CD4-positive, alpha-beta T cell treated with Interleukin-6 for 4 hours (primary cell): ENCODE measurements at places on chromosomes 2 and 18.

GRCh38 chr2:72886505-72887031 is 640 bp upstream of the SPR start:
- DNase-seq: no peak

GRCh38 chr2:107235491-107236254 is 349.7 kb upstream of the ST6GAL2 start:
- DNase-seq: no peak

GRCh38 chr2:172226244-172227061 is 123.8 kb upstream of the DLX2 start:
- DNase-seq: peak; percentile 49

DNA sequence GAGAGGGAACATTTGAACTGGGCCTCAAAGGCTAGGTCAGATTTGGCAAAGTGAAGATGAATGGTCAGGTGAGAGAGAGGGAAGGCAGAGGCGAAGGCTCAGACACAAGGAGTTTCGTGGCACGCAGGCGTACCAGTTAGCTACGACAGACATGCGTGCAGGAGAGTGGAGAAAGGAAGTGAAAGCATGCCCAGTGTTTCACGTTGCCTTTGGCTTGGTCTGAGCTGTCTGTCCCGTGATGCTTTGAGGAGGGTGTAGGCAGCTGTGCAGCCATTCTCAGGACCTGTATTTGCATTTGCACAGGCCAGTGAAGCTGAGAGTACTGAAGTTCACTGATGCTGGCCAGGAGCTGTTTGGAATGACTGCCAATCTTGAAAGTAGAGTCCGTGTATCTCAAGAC is 69.5 kb downstream of the HNRNPLL start:
- no peak for DNase-seq

DNA sequence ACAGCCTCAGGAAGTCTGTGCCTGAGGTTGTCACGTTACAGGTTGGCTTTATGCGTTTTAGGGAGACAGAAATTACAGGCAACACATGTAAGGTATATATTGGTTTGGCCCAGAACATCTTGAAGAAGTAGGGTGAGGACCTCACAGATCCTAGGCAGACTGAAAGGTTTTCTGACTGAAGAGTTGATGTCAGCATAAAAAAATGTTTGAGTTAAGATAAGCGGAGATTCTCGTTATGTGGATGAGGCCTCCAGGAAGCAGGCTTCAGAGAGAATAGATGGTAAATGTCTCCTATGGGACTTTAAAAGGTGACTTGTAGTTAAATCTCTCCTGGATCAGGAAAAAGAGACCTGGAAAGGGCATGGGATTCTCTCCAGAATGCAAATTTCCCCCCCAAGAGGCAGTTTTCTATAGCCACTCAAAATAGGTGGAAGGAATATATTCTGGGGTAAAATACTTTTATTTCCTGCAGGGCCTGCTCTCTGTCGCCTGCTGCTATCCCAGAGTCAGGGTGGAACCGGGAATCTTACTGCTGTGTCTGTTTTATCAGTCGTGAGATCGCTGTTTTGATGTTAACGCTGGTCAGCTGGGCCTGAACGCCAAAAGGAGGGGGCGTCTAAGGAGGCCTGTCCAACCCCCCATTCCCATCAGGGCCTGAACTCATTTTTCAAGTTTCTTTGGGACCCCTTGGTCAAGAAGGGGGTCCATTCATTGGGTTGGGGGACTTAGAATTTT is 171.1 kb downstream of the HDAC4 start:
- no peak for DNase-seq

DNA sequence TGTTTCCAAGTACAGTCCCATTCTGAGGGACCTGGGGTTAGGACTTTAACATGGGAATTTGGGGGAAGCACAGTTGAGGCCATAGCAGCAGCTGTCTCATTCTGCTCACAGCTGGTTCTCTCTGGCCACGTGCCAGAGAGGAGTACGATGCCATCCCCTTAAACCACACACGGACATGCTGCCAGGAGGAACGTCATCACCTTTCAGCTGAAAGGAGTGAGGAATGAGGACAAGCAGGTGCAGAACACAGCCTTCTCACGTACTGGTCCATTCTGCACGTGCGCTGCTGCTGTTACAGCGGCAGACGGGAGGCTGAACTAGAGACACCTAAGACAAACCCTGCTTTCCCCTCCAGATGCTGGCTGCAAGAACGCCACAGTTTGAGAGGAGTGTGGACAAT is 33.5 kb downstream of the ODC1 start:
- DNase-seq: no peak
